ENCODE measurements at places on chromosomes 11 and 22. TPM values are rescaled to one million over a fixed set of nuclear protein-coding genes. Genes with fewer than 3 reads are reported as not detected.

- no peak overlapping the region for H3K4me3 ChIP-seq
- no peaks in the 10 kb centered on the region for H3K4me1 ChIP-seq
- H3K36me3 ChIP-seq, result no peaks in the 10 kb centered on the region
- DNase-seq, result no peak
- H3K27ac ChIP-seq, result no peak overlapping the region
Measured at GRCh38 chr11:15874704-15875103, 481.6 kb downstream of the SOX6 start.

DNA sequence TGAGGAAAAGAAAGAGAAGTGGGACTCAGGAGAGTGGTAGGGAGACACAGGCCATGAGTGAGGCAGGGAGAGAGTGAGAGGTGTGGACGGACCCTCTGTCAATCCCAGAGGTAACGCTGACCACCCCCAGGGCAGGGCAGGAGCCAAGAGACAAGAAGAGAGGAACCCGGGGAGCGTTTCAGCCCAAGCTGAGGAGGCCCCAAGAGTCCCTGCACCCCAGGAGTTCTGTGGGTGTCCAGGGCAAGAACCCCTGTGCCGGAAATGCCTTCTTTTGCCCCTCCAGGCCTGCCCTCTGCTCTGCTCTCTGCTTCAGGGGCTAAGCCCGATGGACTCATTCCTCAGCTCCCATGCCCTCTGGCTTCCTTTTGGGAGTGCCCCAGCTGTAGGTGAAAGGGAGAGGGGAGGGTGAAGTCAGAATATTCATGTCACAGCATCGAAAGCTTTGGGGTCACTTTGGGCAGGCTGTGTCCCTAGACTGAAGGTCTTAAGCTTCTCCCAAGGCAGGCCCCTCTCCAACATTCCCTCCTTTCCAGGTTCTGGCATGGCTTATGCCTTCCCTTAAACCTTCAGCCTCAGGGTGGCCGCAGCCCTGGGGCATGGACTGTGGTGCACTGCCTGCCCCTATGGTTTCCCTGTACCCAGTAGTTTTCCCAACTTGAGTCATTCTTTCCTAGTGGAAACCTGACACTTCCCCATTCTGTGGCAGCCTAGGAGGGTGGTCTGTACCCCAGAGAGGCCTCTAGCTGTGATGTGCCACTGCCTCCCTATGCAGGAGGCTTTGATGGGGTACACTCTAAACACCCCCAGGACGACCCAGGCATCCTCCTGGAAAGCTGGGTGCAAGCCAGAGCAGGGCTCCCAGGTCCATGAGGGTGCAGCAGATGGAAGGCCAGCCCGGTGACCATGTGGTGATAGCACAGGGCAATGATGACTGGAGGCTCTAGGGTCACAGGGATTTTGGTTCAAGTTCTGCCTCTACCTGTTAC lies 27.1 kb downstream of the MYEOV start:
- H3K4me1 ChIP-seq, result no peaks in the 10 kb centered on the region
- DNase-seq, result no peak
- H3K27ac ChIP-seq, result no peak overlapping the region
- no peaks in the 10 kb centered on the region for H3K27me3 ChIP-seq
- H3K4me3 ChIP-seq, result no peak overlapping the region

DNA sequence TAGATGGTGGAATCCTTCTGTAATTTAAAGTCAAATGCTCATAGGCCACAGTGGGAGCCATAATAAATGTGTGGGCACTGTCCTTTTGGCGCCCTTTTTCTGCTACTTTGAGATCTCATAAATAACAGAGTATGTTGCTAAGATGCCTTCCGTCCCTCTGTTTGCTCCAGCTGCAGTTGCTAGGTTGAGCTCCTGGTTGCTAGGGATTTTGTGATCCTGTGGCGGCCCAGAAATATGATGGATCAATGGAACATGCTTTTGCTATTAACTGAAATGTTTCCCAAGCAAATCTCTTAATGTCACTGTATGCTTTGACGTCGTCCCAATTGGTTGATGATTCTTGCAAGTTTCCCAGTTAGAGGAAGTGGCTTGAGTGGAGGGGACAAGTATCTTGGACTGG lies 53.5 kb downstream of the MYO18B start:
- H3K27ac ChIP-seq, result no peak overlapping the region
- no peak overlapping the region for H3K4me3 ChIP-seq
- H3K36me3 ChIP-seq, result no peaks in the 10 kb centered on the region
- no peaks in the 10 kb centered on the region for H3K27me3 ChIP-seq
- no peaks in the 10 kb centered on the region for H3K4me1 ChIP-seq
- no peak for DNase-seq

Gene STIP1
- total RNA-seq, result 37.5 TPM

Gene TEAD1
- total RNA-seq, result not detected

Gene DDTL
- total RNA-seq, result 3.8 TPM

Data from CD4-positive, alpha-beta T cell (primary cell).